ENCODE measurements at places on chromosomes 16 and 17.

DNA sequence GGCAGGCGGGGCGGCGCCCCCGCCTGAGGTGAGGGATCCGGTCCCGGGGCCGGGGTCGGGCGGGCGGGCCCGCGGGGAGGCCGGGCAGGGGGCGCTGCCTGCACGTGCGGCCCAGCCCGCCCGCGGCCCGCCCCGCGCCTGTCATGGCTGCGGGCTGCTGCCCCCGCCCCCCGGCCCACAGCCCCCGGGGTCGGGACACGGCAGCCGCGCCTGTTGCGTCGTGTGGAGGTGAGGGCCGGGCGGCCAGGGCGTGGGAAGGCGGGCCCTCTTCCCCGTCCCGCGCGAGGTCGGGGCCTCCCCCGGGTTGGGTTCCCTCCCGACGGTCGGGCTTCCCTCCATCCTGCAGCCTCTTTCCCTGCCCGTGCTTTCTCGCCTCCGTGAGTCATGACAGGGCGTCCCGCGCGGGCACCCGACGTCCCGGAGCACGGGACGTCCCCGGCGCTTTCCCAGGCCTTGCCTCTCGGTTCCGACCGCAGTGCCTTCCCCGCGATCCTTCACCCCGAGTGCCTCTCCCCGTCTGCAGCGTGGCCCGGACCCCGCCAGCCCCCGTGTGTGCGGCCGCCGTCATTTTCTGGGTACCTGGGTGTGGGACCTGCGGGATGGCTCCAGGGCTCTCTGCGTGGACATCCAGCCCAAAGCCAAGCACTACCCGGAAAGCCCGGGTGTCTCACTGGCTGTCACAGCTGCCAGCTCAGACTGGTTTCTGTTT, 76.7 kb downstream of the CHD9 start:
- DNase-seq: peak; percentile 31

GRCh38 chr17:28482551-28483199, 9.2 kb downstream of the SLC13A2 start:
- no peak for DNase-seq

DNA sequence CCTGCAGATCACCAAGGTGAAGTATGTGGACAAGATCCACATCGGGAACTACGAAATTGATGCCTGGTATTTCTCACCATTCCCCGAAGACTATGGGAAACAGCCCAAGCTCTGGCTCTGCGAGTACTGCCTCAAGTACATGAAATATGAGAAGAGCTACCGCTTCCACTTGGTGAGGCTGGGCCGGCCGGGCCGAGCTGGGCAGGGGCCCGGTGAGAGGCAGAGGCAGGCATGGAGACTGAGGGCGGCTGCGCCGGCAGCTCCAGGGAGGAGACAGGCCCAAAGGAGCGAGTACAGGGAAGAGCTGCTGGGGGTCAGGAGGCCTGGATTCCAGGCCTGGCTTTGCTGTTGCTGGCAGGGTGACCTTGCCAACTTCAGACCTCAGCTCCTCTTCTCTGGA, 8.3 kb downstream of the PRSS8 start:
- DNase-seq: no peak

DNA sequence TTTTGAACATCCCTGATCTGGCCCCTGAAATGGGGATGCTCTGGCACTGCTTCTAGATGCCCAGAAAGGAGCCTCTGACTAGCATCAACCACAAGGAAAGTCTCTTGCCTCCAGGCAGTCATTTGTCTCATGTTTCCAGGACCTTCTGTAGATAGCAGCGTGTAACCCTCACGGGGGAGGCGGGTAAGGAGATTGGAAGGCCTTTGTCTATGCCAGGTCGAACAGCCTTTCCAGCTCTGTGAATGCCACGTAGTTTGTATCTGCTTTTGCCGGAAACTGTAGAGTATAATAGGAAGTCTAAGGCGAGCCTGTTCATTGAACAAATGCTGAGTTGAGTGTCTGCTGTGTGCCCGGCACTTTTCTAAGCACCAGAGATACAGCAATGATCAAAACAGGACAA, 43.9 kb upstream of the AQP8 start:
- no peak for DNase-seq

GRCh38 chr17:38676706-38677504, 2.1 kb upstream of the EPOP start:
- peak; percentile 95 for DNase-seq

DNA sequence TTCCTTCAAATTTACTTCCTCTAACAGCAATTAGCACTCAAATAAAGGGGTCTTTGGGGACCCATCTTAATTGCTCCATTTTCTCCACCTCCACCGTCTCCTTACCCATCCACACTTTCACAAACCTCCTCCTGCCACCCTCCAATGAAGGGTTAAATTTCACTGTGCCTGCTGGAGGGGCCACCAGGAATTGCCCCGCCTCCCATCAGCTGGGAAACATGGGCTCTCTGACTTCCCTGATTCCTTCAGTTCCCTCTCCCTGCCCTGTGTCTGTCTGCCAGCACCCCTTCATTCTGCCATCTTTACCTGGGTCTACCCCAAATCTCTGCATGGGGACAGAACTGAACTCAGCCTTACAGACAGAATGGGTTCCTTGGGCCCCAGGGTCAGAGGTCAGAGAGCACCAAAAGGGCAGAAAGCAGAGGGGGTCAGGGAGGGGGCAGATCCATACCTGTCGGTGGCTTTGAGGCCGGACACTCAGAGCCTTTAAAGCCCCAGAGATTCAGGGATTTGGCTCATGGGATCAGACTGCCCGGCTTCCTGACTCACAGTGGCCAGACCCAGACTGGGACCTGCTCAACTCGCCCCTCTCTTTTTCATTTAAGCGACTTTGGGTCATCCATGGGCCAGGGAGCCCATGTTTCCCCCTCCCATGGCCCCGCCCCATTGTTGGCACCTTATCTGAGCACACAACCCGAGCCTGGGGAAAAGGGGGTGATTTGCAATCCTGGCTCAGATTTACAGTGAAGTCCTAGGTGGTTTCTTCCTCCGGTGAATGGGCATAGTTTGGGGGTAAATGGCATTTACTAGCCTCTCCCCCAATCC, 17.6 kb upstream of the SP2 start:
- no peak for DNase-seq

GRCh38 chr16:69482410-69482991, 58.1 kb downstream of the CYB5B start:
- DNase-seq: peak; percentile 26

GRCh38 chr16:57061084-57061905, 31.1 kb upstream of the CPNE2 start:
- no peak for DNase-seq

DNA sequence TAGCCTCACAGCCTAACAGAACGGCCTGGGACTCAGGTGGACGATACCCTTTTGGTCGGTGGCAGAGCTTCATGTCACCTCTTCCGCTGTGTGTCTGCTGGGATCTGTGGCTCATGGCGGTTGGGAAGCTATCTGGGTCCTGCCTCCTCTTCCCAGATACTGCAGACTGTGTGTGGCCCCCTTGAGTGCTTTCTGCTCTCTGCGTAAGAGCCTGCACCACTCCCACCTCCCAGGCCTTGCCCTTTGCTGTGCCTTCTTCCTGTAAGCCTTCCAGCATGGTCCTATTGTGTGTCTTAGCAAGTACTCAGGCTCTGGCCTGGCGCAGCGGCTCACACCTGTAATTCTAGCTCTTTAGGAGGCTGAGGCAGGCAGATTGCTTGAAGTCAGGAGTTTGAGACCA, 17.5 kb upstream of the ADCY7 start:
- DNase-seq: no peak

DNA sequence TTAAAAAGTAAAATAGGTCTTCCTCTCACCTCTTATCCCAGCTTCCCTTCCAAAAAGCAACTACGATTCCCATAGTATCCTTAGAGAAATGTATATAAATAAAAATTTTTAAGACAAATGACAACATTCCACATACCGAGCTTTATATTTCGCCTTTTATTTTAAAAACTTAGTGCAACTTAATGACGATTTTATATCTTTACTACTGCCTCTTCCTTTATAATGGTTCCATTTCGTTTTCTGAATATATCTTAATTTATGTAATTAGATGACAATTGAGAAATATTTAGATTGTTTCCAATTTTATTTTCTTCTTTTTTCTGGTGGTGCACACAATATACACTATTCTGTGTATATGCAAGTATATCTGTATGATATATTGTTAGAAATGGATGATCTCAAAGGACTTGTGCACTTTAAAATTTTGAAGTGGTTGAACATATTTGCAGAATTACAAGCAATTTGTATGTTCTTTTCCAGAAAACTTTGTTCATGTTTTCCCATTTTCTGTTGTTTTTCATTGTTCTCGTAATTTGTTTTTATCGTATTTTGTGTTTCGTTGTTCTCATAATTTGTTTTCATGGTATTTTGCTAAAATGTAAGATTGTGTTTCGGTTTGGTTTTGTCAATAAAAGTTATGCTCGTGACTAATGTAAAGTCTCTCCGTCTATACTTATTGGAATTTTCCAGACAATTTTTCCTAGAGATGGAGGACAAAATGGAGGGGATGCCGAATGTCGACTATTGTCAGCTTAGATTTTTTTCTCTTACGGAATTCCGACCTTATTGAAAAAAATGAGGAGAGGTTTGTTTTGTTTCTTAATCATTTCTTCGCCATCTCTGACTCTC, 20.4 kb upstream of the HOXB13 start:
- DNase-seq: no peak

- no peak for DNase-seq
These were observed 59.1 kb downstream of the ABCC6 start for GRCh38 chr16:16164243-16164642.

GRCh38 chr17:65028545-65028843, 28.0 kb downstream of the GNA13 start:
- no peak for DNase-seq

DNA sequence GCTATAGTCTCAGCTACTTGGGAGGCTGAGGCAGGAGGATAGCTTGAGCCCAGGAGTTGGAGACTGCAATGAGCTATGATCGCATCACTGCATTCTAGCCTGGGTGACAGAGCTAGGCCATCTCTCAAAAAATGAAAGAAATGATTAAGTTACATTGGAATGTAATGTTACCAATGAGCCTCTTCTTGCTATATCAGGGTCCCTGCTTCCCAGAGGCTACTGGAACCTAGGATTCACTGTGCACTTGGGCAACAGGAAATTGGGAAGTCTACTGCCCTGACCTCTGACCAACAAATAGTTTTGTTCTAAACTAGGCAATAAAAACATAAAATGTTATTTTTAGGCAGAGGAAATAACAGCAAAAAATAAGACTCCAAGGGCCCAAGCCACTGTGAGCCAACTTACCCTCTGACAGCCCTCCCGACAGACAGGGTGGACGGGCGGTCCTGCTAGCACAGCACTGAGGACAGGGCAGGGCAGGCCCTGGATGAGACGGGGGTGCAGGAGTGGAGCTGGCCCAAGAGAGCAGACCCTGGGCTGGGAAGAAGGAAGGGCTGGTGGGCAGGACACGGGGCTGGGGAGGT, 27.5 kb downstream of the NSMCE1 start:
- no peak for DNase-seq

DNA sequence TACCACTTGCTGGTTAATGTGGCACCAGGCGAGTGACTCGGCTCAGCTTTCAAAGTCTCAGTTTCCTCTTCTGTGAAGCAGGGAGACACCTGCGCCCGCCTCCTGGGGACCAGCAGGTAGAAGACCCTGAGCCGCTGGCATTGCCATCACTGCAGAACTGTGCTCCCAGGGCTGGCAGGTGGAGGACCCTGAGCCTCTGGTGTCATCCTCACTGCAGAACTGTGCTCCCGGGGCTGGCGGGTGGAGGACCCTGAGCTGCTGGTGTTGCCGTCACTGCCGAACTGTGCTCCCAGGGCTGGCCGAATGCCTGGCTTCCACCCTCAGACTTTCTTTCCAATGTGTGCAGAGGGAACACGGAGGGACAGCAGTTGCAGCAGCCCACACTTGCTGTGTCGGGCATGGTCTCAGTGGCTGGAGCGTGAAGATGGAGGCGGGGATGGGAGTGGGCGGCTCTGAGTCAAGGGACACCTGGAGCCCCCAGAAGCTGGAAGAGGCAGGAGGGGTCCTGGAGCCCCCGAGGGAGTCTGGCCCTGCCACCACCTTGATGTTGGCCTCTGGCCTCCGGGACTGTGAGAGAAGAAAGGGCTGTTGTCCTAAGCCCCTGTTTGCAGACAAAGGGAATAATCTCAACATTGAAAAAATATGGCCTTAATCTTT, 75.8 kb upstream of the METTL9 start:
- DNase-seq: no peak

DNA sequence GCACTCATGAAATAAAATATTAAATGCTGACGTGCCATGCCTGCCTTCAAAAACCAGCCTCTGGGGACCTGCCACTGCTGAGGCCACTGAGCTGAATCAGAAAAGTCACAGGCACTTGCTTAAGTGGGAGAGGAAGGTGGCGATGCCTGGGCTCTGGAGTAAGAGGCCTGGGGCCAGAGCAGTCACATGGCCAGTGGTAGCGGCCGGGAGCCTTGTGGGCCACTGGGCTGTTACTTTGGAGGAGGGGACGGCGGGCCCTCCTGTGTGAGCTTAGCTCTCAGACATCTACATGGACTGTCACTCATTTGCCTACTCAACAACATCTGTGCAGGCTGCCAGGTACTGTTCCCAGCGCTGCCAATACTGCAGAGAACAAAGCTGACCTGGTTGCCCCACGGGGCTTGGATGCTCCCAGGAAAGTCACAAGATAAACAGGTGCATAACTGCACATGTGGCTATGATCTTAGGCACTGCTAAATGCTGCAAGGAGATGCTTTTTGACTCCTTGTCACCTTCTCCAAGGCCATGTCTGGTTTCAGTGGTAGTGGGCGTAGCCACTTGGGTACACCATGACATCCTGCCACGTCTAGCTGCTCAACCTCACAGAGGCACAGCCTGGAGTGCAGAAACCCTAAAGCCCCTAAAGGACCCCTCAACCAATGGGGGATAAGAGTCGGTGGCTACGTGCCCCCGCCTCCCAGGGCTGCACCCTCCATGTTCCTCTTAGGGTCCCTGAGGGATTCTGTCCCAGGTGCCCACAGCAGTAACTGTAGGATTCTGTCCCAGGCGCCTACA, 11.6 kb downstream of the COTL1 start:
- no peak for DNase-seq

DNA sequence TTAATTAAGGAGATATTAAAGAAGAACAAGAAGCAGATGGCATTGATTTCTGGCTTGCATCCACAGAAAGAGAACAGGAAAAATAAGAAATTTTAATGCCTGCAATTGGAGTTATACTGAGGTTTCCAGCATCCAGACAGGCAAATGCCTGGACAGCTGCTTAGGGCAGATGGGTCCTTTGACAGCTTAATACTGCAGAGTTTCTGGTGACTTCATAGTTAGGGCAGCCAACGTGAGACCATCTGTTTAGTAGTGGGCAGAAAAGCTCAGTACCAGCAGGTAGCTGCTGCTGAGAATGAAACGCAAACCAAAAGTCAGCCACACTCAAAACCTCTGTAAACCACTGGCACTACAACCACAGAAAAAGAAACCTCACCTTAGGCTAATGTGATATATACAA, 109.8 kb downstream of the CDK5R1 start:
- no peak for DNase-seq

- no peak for DNase-seq
These were observed 132.2 kb upstream of the NACA2 start for GRCh38 chr17:61723183-61723582.

All from posterior cingulate gyrus (tissue), 11 donors.